ENCODE measurements at places on chromosomes 1 and 21. TPM values are rescaled to one million over a fixed set of nuclear protein-coding genes. Genes with fewer than 3 reads are reported as not detected.

ZNF695 gene
- total RNA-seq = 1.7 TPM

- DNase-seq = no peak
- H3K4me1 ChIP-seq = peaks cover 11% of the 10 kb centered on the region
Measured at GRCh38 chr1:108010581-108010980, 45.6 kb upstream of the VAV3 start.

GRCh38 chr1:197453376-197454058, 185.5 kb downstream of the CRB1 start:
- no peak for DNase-seq
- no peaks in the 10 kb centered on the region for H3K27me3 ChIP-seq

GRCh38 chr1:178192686-178193085, 98.8 kb downstream of the RASAL2 start:
- H3K36me3 ChIP-seq = no peaks in the 10 kb centered on the region
- H3K4me3 ChIP-seq = no peak overlapping the region
- H3K27me3 ChIP-seq = no peaks in the 10 kb centered on the region
- H3K27ac ChIP-seq = no peak overlapping the region
- H3K4me1 ChIP-seq = no peaks in the 10 kb centered on the region

MTOR gene
- 41.8 TPM for total RNA-seq

FCRL1 gene
- total RNA-seq = 0.85 TPM

DNA sequence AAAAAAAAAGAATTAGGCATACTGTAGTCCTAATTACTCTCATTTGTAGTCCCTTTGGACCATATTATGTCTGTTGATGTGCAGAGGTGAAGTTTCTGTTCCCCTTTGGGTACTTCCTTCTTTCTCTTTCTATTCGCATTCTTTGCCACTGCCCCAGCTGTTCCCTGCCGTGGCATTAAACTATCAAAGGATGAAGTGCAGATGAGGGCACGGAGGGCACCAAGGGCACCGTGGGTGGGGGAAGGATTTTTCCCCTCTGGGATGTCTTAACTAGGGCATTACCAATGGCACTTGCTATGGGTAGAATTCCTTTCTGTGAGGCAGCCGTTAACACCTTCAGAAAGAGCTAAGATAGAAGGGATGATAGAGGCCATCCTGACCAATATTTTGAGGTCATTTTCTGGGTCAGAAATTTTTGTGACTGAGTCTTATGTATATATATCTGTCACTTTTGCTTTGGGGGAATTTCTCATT, 4.9 kb upstream of the MAPKAPK2 start:
- H3K4me3 ChIP-seq = 0 out of 2 replicates have a peak overlapping the region, but pooled peaks have one; percentile 4
- peak overlapping the region; percentile 89 for H3K27ac ChIP-seq
- peak; percentile 86 for DNase-seq
- no peaks in the 10 kb centered on the region for H3K36me3 ChIP-seq
- H3K27me3 ChIP-seq = no peaks in the 10 kb centered on the region
- peaks cover 72% of the 10 kb centered on the region for H3K4me1 ChIP-seq

DNA sequence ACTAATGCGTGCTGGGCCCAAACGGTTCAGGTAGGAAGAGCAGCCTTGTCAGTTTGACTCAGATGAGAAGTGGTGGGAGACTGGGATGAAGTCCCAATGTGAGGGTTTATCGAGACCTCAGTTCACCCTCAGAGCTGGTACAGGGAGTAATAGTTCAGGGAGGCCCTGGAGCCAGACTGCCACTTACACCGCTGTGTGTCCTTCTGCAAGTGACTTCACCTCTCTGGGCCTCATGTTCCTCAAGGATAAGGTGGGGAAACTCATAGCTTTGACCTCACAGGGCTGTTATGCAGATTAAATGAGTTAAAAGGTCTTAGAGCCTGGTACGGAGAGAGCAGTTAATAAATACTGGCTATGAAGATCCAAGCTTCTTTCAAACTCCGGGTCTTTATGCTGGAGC, 219.9 kb downstream of the TRABD2B start:
- no peak overlapping the region for H3K4me3 ChIP-seq
- no peaks in the 10 kb centered on the region for H3K27me3 ChIP-seq
- no peaks in the 10 kb centered on the region for H3K4me1 ChIP-seq
- H3K27ac ChIP-seq = no peak overlapping the region
- H3K36me3 ChIP-seq = no peaks in the 10 kb centered on the region

DNA sequence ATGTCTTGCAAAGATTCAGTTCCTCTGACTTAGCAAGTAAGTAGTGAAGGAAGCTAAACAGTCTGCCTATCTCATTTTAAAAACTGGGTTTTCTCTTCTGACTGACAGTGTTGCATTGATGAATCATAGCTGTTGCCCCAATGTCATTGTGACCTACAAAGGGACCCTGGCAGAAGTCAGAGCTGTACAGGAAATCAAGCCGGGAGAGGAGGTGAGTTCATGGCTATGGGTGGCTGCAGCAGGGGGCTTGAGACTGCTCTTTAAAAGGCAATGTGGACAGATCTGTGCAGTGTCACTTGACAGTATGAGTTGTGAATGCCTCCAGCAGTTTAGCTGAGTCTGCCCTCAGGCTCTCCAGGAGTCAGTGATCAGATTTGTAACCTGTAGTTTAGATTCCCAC, 46.6 kb downstream of the SMYD2 start:
- H3K27ac ChIP-seq = no peak overlapping the region
- DNase-seq = no peak
- peaks cover 4% of the 10 kb centered on the region for H3K4me1 ChIP-seq
- H3K4me3 ChIP-seq = no peak overlapping the region
- H3K36me3 ChIP-seq = no peaks in the 10 kb centered on the region

FLG2 gene
- total RNA-seq = not detected

RXFP4 gene
- not detected for total RNA-seq

TDRD5 gene
- not detected for total RNA-seq

OTUD3 gene
- total RNA-seq = 8.4 TPM

Data from GM12878 (cell line).